ENCODE measurements at places on chromosomes 2 and 18.

DNA sequence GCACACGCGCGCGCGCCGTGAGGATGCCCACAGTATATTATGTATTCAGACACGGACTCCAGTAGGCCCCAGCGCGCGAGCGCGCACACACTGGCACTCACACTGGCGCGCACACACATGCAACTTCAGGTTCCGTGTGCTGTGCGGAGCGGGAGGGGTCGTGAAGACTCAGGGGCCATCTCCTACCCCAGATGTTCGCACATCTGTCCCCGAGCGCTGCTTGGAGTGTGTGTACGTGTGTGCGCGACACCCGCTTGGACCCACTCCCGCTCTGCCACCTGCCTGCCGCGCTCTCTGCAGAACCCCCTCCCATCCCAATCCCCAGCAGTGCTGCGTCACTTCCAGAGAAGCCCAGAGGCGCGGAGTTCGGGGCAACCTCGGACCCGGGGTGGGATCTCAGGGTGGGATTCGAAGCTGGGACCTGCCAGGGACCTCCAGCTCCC lies 2.6 kb downstream of the NRP2 start:
- no peak for DNase-seq

GRCh38 chr18:34358923-34359322 lies 134.2 kb upstream of the NOL4 start:
- no peak for DNase-seq

DNA sequence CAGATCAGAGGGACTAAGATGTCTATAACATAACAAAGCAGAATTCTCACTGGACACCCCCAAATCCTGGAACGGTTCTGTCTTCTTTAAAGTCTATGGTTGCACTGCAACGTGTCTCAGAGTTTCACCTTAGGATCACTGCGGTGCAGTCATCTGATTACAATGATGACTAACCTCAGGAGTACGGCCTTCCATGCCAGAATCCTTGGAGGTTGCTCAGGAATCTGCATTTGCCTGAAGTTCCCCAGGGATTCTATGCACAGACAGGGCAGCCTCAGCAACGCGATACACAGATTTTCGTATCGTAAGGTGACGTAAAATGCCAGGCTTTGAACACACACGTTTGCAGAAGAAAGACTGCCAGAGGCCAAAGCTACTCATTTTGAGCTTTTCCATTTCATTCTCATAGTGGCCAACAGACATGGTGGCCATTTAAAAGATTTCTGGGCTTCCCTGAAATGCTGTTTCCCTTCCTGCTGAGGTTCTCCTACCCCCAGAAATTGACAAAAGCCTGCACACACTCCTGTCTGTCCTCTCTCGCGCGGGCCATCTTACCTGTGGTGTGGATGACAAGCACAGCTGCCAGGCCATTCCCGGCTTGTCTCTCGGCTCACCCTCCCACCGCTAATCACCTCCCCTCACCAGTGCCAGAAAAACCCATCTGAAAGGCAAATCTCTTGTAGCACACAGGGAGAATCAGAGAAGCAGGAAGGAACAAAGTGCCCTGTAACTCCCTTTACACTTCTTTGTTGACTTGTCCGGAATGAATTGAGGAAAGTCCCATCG lies 148.8 kb downstream of the ACKR3 start:
- no peak for DNase-seq

DNA sequence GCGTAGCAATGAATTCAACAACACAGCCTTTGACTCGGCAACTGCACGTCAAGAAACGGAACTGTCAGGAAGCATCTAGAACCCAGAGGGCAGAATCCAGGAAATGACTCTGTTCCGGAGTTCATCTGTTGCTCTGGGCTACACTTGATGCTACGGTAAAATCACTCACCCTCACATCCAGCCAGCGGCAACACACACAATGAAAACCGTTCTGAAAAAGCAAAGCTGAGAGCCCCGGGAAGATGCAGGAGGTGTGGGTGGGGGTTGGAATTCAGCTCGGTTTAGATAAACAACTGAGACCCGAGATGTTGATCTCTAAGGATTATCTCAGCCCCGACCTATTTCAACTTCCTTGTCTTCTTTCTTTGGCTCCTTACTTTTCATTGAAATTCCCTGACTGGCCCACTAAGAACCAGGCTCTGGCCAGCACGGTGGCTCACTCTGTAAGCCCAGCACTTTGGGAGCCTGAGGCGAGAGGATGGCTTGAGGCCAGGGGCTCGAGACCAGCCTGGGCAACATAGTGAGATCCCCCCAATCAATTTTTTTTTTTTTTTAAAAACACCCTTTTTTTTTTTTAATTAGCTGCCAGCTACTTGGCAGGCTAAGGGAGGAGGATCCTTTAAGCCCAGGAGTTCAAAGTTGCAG lies 13.3 kb upstream of the RAB17 start:
- DNase-seq, result peak; percentile 35

DNA sequence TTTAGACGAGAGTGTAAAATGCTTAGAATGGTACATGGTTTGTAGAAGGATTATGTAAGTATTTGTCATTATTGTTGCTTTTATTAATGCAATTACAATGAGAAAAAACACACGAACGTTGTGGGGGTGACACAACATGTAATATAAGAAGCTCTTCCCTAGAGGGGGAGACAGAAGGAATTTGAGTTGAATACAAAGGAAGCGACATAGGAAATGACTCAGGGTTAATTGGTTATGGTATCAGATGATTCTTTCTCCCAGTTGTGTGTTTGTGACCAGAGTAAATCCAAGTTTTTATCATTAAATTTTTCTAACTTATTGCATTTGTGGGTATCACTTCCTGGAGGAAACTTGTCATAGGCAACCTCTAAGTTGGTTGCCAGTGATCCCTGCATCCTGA lies 625.6 kb upstream of the CDH2 start:
- DNase-seq, result no peak

Measured in activated CD4-positive, alpha-beta T cell treated with anti-CD3 and anti-CD28 coated beads, Interleukin-2, amount 50 U/mL, for 4 hours (primary cell).